Activated CD4-positive, alpha-beta T cell treated with anti-CD3 and anti-CD28 coated beads, Interleukin-2, amount 50 U/mL, for 4 hours (primary cell): ENCODE measurements at places on chromosomes 4 and X.
A peak's percentile ranks its signal among the peaks of the same experiment; 100 is the strongest.

DNA sequence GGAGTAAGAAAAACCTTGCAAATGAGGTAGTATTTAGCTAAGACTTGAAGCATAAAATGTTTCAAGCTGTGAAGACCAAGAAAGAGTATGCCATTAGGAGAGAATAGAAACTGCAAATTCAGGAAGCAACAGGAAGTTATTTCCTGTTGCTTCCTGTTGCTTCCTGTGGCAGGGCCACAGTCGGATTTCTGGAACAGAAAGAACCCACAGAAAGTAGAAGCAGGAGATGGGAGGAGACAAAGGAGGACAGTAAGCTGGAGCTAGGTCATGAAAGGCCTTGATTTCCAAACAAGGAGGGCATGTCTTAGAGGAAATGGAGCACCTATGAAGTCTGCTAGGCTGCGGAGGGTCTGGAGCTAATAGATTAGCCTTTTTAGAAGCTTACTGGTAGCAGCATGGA, 17.2 kb downstream of the ASB11 start:
- no peak for DNase-seq

DNA sequence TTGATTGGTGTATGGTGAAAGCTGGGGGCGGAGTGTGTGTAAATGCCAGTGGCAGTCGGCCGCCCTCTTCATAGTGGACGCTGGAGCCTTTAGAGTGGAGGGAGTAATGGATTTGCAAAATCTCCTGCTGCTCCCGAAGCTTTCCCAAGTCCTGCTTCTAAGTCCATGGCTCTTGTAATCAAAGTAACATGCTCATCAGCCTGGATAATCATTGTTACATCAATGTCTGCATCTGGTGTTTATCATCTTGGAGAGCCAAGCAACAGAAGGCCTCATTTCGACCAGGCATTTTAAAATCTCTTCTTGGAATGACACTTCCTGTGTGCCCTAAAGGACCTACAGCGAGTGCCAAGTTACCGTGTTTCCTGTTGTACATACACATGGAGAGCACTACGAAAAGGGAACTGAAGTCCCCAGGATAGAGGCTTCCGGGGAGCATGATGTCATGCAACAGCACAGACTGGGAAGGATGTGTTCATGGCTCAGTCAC, 32.2 kb downstream of the UNC5C start:
- DNase-seq, result no peak

DNA sequence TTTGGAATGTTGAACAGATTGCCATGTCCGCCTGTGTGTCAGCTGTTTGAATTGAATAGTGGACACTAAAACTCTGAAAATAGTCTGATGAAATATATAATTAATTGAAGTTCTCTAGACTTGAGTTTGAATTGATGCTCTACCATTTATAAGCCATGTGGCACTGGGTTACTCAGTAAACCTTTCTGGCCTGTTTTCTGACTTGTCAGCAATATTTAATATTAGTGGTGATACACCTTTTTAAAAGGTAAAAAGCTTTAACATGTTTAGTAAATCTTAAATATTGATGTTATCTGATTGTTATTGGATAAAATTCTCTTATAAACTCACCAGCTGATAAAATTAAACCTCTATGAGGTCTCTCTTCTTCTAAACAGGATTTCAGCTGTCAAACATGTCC, 695.4 kb upstream of the HS3ST1 start:
- DNase-seq, result no peak

- no peak for DNase-seq
Measured at GRCh38 chr4:176377780-176378179, 58.0 kb downstream of the SPCS3 start.

DNA sequence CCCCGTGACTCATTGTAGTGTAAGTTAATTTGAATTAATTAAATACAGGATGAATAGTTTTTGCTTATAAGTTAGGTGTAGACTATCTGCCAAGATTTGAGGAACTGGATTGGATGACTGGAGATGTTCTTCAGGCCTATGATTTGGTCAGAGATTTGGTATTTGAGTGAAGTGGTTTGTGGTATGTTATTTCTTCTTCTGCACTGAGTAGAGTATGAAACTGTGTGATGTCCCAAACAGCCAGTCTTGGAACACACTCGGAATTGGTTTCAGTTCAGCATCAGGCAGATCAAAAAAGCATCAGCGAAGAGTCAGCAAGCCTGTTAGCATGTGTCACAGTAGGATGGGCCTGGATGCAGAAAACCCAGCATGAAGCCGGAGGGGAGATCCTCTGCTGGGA, 294.1 kb downstream of the ARHGAP10 start:
- no peak for DNase-seq

DNA sequence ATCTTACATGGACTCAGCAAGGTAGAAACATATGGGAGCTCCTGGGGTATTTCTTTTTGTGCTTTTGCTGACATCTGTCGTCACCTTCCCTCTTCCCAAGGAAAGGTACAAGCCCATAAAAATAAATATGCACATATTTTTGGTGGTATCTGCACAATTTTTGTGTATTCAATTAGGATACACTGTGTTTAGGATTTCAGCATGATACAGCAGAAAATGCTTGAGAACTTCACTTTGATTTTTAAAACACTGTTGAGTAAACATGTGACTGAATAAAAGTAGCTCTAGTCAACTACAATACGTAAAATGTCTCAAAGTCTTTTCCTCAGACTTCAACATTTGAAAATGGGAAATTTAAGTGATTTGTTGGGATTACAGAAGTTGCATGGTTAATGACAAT, 99.4 kb upstream of the SPANXC start:
- DNase-seq, result no peak

DNA sequence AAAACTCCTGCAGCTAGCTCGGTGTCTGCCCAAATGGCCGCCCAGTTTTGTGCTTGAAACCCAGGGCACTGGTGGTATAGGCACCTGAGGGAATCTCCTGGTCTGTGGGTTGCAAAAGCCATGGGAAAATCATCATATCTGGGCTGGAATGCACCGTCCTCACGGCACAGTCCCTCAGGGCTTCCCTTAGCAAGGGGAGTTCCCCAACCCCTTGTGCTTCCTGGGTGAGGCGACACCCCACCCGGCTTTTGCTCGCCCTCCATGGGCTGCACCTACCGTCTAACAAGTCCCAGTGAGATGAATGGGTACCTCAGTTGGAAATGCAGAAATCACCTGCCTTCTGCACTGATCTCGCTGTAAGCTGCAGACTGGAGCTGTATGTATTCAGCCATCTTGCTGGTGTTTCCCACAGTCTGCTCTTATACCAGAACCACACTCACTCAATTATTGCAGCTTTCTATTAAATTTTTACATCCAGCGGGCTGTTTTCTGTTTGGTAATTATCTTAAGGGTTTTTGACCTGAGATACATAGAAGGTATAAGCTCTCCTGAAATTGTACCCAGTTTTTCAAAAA, 36.7 kb upstream of the NPNT start:
- no peak for DNase-seq

DNA sequence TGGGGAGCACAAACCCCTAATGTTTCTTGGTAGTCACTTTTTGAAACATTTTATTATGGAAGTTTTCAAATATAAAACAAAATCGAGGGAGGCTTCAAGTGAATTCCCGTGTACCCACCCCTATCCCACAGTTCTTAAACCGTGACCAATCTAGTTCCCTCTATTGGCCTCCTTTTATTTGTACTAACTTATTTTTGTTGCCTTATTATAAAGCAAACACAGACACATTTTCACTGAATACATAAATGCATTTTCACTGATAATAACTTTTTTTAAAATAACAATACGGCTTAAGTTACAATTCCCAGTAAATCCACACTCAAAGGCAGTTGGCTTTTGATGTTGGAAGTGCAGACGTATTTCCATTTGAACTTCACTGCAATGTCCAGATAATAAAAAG, 9.3 kb downstream of the HMX1 start:
- no peak for DNase-seq

DNA sequence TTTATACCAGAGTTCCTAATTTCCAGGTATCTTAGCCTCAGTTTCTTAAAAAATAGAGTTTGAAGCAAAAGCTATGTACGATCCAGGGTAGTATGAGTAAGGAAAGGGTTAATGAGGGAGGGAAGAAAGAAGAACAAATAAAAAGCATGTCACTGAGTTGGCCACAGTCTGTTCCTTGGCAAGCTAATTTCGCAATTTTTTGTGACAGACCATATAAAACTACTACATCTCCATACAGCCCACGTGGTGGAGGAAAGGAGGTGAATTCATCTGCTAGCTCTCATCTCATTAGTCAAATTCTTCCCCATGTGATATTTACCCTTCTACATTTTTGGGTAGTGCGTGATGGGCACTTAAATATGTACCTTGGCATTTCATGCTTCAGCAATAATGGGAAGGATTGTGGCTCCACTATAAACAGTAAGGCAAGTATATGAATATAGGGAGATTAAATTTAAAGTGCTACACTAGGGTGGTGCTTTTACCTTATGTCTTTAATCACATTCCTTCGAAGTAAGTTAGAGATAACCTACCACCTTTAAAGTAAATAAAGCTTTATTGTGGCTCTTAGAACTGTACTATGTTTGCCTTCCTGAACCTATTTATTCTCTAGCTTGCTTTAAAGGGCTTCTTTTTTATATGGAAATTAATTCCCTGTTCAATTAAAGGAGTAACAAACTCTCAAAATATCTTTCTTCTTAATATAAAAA, 102.1 kb upstream of the VAMP7 start:
- DNase-seq, result no peak

GRCh38 chr4:119540249-119540648, 88.4 kb downstream of the PDE5A start:
- no peak for DNase-seq

DNA sequence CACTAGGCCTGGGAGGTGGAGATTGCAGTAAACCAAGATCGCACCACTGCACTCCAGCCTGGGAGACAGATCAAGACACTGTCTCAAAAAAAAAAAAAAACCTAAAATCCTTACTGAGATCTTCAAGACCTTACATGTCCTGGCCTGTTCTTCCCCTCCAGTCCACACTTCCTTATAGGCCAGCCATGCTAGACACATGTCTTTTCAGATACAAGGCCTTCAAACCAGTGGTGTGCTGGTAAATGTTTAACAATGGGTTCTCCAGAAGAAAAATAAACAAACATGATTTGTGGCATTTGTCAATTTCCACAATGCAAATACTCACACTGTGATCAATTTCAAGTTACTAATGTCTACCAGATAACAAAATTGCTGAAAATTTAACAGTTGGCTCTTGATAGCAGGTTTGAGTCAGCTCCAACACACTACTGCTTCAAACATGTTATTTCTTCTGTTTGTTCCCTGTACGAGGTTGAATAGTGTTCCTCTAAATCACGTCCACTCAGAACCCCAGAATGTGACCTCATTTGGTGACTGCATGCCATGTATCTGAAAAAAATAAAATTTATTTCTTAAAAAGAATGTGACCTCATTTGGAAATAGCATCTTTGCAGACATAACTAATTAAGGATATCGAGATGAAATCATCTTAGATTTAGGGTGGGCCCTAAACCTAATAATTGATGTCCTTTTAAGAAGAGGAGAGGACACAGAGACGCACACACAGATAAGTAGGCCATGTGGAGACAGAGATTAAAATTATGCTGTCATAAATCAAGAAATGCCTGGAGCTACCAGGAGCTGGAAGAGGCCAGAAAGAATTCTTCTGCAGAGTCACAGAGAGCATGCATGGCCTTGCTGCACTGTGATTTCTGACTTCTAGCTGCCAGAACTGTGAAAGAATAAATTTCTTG, 144.4 kb downstream of the ZNF674 start:
- no peak for DNase-seq

GRCh38 chr4:22091906-22092305, 143.3 kb upstream of the KCNIP4 start:
- DNase-seq, result no peak

GRCh38 chr4:124884316-124884715, 171.8 kb upstream of the ANKRD50 start:
- no peak for DNase-seq

DNA sequence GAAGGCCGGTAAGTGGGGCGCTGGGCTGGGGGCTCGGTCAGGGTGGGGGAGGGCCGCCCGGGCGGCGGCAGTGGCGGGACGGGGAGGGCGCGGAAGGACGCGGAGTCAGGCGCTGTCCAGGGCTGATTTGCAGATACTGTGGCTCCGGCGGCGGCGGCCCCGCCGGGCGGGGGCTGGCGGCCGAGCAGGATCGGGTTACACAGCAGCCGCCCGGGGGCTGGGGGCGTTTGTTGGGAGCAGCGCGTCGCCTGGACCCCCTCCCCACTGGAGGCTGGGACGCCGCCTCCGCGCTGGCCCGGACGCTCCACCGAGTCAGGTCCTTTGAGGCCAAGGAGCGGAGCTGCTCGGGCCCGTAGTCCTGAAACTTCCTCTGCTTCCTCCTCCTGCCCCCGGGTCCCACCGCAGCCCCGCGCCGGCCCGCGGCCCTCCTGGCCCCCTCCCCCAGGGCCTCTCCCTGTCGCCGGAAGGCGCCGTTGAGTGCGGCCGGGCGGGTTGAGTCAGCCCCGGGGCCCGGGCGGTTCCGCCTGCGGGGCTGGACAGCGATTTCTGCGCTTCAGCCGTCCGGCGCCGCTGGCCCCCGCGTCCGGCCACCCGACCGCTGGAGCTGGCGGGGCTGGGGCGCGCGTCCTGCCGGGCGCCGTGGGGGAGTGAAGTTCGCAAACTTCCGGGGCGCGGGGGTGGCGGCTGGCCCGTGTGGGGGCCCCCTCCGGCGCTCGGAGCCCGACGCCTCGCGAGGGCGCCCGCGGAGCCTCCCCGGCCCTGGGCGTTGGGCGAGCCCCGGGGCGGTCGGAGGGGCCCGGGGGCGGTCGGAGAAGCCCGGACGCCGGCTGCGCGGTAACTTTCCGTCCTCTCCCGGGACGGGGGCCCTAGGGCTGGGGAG, 746 bp downstream of the REST start:
- DNase-seq, result peak; percentile 59

GRCh38 chr4:142719854-142720541, 126.1 kb downstream of the INPP4B start:
- no peak for DNase-seq

- peak; percentile 27 for DNase-seq
Measured at GRCh38 chr4:76897536-76898384, at the start of gene SOWAHB. Gene SOWAHB (minus strand): TSS chr4:76898144. CDS start chr4:76897849, 295 bp downstream.

DNA sequence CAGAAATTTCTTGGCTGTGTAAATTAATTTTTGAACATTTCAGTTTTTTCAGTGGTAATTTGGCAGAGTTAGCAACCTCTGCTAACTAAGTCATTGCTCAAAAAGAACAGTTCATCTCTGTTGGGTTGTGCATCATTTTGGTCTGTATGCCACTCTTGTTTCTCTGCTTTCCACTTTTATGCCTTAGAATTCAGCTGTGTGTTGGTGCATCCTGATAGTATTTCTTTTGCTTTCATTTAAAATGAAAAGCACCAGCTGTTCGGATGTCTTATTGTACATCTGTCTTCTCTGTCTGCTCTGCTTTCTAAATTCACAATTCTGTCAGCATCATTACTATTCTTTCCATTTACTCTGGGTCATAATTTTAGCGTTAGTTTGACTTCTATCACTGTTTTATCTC, 388.2 kb upstream of the NDST4 start:
- DNase-seq, result no peak

GRCh38 chr4:173360587-173361221, 10.1 kb upstream of the SAP30 start:
- no peak for DNase-seq
